GM23248 (cell line): ENCODE measurements at places on chromosomes 12 and 14. TPM values are rescaled to one million over a fixed set of nuclear protein-coding genes. Genes with fewer than 3 reads are reported as not detected.

LHX5 gene
- not detected in 2 replicates for polyA plus RNA-seq

MYO1H gene
- not detected in 2 replicates for polyA plus RNA-seq

GALNT16 gene
- 0.59 and 0.86 TPM in 2 replicates for polyA plus RNA-seq

CLEC4C gene
- not detected in 2 replicates for polyA plus RNA-seq

RFX4 gene
- polyA plus RNA-seq, result not detected in 2 replicates

CCDC197 gene
- polyA plus RNA-seq, result not detected in 2 replicates

SLC5A8 gene
- polyA plus RNA-seq, result not detected in 2 replicates

SLC25A21 gene
- polyA plus RNA-seq, result 0.26 and 0.79 TPM in 2 replicates

IFI27 gene
- polyA plus RNA-seq, result not detected in 2 replicates

BTBD7 gene
- 13.1 and 14.3 TPM in 2 replicates for polyA plus RNA-seq

LRFN5 gene
- polyA plus RNA-seq, result 0.43 and 0.54 TPM in 2 replicates

PPP1R36 gene
- 1.8 and 2.0 TPM in 2 replicates for polyA plus RNA-seq

DNA sequence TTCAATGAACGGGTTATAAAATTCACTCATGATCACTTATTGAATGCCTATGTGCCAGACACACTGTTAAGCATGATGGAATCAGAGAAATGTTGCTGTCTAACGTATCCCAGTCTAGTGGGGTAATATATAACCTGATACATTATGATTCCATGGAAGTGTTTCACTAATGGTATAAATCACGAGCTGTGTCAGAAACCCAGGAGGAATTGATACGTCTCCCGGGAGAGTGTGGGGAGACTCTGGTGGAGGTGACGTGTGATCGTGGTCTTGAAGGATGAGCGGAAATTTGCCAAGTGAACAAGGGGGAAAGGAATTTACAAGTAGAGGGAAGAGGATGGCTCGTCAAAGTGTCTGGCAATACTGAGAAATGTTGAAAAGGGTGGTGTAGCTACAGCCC lies 26.5 kb downstream of the MANSC1 start:
- peak; percentile 10 for DNase-seq

- DNase-seq, result no peak
Observed at GRCh38 chr14:98085751-98086150, 1186.2 kb downstream of the BCL11B start.

DNA sequence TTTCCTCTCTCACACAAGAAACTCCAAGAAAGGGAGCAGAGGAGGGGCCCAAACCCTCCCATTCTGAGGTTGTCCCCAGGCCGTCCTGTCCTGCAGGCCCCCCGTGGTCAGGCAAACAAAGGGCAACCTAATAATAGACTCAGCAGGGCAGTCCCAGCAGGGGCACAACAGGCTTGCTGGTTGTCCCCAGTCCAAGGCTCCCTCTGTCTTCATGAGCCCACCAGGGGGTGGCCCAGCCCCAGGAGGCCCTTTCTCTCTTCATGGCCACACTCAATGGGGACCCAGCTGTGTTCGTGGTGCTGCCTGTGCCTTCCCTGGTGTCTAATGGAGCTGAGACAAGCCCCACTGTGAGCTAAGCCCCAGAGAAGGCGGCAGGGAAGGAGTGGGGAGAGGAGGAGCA lies 359.9 kb downstream of the ADGRD1 start:
- no peak for DNase-seq

DNA sequence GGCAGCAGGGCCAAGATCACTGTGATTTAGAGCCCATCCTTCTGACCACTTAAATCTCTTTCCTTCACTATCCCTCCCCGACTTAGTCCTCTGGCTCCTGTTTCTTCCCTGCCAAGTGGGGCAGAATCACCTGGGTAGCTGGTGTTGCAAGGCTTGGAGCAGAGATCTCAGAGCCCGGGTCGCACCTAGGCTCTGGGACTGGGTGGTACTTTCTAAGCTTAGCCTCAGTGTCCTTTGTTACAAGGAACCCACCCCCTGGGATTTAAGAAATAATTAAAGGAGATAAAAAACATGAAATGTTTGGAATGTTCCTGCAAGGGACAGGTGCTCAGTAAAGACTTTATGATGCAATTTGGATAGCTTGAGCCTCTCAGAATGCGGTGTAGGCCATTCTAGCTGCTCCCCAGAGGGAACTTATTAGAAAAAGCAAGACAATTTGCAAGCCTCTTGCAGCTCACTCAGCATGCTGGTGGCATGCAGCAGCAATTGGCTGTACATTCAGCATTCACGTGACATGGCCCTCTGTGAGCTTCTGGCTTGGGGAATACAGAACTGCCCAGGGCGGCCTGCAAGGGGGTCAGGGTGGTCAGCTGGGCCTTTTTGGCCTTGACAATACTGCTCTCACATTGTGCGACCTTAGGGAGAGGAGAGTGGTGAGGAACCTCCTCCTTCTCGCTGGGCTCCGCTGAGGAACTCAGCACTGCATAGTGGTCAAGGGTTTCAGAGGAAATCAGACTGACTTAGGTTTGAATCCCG lies 16.8 kb downstream of the C14orf132 start:
- DNase-seq, result no peak

DNA sequence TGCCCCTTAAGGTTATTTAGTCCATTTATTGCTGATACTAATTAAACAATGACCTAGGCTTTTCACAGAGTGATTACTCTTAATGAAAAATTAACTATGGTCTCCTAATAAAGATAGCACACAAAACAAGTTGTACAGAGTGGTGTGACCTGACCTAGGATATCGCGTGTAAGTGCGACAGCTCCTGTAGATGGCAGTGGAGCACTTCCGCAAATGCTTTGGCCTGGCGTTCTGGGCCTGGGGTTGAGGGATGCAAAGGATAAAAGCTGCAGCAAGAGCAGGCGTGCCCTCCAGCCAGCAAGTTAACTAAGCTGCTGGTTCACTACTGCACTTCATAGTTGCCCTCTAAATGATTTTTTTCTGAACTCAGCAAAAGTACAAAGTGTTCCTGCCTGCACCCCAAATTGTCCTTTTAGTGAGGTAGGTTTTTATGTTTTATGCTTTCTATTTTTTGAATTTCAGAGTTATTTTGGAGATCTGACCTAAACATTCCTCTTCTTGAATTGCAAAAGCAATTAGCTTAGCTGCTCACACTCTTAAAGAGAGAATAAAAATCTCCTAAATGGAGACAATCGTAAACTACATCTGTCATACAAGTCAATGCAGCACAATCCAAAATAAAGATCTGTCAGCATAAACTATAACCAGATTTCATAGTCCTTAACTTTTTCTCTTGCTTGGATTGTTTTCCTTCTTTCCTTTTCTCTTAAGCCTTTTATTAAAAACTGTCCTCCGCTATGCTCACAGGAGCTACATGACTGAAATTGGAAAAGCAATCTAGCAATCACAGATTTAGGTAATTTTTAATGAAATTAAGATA lies 379.6 kb downstream of the LRIG3 start:
- peak; percentile 89 for DNase-seq

GRCh38 chr14:103385929-103386712 lies 906 bp downstream of the MARK3 start:
- DNase-seq, result peak; percentile 78

DNA sequence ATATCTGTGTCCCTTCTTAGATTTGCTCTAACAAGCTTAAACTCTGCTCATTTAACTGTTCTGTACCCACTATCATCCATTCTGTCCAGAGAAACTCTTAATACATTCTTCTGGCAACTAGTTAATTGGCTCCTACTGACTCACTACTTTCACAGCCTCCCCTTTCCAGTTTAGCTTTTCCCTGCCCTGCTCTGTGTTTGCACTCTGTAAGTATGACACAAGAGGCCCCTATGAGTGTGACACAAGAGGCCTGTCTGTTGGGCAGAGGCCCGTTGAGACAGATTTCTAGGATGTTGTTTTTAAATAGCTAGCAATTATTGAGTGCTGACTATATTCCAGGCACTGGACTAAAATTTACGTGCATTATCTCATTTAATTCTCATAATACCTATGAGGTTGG lies 246.0 kb upstream of the DAAM1 start:
- DNase-seq, result peak; percentile 67

GRCh38 chr14:73290279-73290678 lies 53.0 kb downstream of the PAPLN start:
- DNase-seq, result no peak

DNA sequence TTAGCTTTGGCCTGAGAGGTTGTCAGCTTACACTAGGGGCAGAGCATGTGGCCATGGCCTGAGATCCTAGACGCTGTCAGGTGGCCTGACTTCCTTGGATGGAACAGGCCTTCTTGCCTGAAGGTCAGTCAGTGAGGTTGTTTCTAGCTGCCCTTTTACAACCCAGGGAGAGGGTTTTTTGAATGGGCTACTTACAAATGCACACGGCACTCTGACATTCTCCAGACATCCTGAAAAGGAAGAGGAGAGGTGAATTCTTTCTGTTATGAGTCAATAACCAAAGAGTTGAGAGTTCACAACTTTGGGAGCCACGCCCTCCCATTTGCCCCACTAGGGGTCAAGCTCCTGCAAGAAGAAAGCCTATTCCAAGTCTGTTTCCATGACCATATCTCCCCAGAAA lies 7.8 kb downstream of the KRT76 start:
- no peak for DNase-seq

- peak; percentile 71 for DNase-seq
Observed at GRCh38 chr12:69024907-69025306, 91.9 kb upstream of the CPM start.

DNA sequence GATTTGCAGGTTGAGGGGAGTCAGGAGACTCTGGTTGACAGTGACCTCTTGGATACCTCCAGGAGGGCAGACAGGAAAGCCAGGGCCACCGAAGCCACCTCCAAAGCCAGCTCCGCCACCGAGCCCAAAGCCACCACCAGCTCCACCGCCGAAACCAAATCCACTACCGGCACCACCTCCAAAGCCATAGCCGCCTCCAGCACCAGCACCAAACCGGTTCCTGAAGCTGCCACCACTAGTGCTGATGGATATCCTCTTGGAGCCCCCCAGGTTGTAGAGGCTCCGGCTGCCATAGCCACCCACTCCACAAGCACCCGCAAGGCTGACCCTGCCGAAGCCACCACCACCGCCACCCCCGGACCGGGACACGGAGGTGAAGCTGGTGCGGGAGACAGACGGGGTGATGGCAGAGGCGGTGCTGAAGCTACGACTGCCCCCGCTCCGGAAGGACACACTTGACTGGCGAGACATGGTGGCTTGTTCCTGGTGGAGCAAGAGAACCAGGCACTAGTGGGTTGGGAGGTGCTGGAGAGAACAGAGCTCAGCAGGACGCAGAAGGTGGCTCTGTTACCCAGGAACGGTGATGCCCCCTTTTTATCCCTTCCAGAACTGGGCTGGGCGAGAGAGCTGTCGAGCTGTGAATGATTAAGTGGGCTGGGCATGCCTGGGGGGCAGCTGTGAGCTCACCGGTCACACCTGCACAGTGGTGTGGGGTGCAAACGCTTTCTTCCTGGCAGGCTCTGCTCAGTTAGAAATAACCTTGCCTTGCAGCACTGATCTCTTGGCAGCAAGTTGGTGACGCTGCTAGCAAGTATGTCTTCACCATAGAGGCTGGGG lies at the start of gene KRT5:
TSS of gene KRT5 (minus strand) at position 569 of the 837 bp plus-strand sequence. CDS start at position 471, 98 bp downstream.
- no peak for DNase-seq

DNA sequence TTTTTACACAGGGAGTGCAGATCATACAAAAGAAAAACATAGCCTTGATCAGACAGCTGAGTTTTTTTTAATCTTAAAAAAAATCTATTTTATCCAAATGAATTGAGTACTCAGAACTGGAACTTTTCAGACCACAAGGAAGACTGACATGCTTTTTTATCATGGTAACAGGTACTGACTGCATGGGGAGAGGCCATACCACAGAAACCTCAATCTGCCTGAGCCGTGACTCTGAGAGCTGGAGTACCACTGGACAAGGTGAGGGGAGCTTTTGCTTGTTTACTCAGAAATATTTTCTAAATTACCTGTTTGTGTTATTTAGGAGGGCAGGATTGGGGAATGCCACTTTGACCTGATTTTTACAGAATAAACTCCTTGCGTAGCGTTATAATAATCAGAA lies 143.9 kb downstream of the ALX1 start:
- no peak for DNase-seq

DNA sequence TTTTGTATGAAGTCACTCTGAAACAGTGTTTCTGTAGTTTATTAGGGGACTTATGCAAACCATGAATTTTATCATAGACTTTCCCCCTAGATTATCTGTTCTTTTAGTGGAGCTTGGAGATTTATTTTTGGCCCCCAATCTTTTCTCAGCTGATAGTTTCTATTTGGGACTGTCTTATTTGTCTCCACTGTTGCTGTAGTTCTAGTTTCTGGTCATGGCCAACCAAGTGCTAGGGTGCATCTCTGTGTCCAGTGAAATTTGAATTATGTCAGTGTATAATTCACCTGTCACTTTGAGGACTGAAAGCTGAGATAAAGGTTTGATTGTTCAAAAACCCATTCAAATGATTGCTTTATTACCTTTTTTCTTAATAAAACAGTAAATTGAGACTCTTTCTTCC lies 61.3 kb downstream of the KTN1 start:
- no peak for DNase-seq

DNA sequence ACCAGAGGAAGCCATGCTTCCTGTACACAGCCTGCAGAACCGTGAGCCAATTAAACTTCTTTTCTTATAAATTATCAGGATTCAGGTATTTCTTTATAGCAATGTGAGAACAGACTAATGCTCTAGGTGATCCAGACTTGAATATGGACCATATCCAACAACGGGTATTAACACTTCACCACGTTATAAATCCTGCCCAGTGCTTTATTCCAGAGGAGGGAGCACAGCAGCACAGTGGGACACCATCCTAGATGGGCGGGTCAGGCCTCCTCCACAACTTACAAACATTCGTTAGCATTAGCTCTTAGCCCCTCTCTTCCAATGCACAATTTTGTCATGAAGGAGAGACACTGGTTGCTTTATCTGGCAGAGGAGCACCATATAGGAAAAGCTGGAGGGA lies 66.0 kb downstream of the TMCC3 start:
- no peak for DNase-seq

DNA sequence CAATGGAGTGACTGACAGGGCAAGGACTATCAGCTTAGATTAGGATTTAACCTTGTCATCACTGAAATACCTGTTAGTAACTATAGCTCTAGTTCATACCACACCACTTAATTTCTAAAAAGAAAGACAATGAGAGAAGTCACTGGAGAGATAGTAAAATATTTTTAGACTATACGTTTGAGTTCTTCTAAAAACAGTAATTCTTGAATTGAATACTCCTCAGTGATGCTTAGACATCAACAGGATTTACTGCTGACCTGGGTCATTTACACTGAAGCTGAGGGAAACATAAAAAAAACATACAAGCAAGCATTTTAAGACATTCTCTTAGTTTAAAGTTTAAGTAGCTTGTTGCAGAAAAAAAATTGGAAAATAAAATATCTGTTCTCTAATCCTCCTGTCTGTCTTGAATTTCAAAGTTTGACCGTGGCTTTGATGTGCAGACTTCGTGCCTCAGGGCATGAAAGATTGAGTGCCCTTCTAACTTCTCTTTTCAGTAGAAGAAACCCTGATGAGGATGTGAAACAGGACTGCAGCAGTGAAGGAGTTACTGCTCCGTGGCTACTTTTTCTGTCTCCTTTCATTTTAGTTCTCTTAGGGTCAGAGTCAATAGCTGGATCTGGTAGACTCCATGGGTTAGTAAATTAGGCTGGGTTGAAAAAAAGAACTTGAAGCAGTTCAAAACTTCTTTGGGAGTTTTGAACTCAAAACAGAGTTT lies 172.2 kb downstream of the PTPRO start:
- no peak for DNase-seq

DNA sequence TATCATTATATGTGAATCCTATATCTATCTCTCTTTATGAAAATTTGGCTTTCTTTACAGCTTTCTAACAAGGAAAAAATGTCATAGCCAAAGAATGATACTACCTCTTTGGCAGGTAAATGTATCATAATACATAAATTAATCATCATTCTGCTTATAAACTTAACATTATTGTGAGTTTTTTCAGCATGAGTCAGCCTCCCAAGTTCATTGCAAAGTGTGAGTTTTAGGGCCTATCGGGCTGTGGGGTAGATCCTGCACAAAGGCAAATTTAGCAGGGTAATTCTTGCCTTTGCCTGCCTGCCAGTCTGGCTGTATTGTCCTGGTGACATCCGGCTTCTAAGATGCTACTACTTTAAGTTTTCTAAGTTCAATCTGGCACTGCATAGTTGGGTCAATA lies 412.6 kb downstream of the MDGA2 start:
- no peak for DNase-seq
